ENCODE measurements at places on chromosomes 6 and 20. TPM values are rescaled to one million over a fixed set of nuclear protein-coding genes. Genes with fewer than 3 reads are reported as not detected.

The AKAP7 gene
- 14.9 TPM for polyA plus RNA-seq

The KHDC1L gene
- 0.69 TPM for polyA plus RNA-seq

The SAMD5 gene
- 14.9 TPM for polyA plus RNA-seq

The TGM3 gene
- polyA plus RNA-seq, result 0.86 TPM

The STX11 gene
- 1.0 TPM for polyA plus RNA-seq

The ZNF335 gene
- polyA plus RNA-seq, result 10.2 TPM

The POU5F1 gene
- 1.2 TPM for polyA plus RNA-seq

The PLG gene
- polyA plus RNA-seq, result 15.5 TPM

The FBXO5 gene
- 32.6 TPM for polyA plus RNA-seq

The THBS2 gene
- 11.9 TPM for polyA plus RNA-seq

The LTA gene
- polyA plus RNA-seq, result 0.13 TPM

The PKIB gene
- polyA plus RNA-seq, result 2.0 TPM

The BCL2L1 gene
- polyA plus RNA-seq, result 81.4 TPM

- no peak for DNase-seq
Measured at GRCh38 chr6:144252259-144252658, 32.9 kb upstream of the UTRN start.

GRCh38 chr20:2873747-2874041, 413 bp downstream of the PTPRA start:
- no peak for DNase-seq

- no peak for DNase-seq
Measured at GRCh38 chr6:30156262-30156599, 4.8 kb downstream of the TRIM10 start.

- no peak for DNase-seq
Measured at GRCh38 chr20:4415281-4415680, 306.4 kb upstream of the PRND start.

GRCh38 chr20:42741906-42742305, 447.8 kb downstream of the PTPRT start:
- DNase-seq, result no peak

DNA sequence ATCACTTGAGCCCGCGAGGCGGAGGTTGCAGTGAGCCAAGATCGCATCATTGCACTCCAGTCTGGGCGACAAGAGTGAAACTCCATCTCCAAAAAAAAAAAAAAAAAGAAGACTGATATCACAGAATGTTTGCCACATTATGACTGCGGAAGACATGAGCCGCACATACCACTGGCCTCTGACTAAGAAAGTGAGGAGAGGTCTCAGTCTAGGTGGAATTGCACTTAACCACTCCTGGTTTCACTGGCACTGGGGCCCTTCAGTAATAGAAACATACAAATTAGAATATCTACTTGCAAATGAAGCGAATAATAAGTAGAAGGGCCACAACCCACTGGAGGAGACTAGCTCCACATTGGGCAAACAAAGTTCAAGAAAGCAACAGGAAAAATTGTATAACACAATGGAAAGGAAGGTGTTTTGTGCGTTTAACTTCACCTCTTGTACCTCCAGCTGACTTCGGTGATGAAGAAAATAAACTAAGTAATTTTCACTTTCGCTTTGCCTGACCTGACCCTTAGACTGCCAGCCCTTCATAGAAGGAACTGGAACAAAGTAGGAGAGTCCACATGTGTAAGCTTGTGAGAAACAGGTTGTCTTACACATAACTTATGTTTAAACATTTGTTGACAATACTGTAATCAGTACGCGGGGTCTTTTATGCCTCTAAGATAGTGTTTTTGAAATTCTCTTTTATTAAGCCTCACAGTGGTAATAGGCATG, 147.5 kb upstream of the TSHZ2 start:
- no peak for DNase-seq

- DNase-seq, result peak; percentile 29
Measured at GRCh38 chr20:9068233-9068801, 570 bp upstream of the PLCB4 start.

- DNase-seq, result no peak
Measured at GRCh38 chr20:41140226-41141133, 3.1 kb downstream of the PLCG1 start.

DNA sequence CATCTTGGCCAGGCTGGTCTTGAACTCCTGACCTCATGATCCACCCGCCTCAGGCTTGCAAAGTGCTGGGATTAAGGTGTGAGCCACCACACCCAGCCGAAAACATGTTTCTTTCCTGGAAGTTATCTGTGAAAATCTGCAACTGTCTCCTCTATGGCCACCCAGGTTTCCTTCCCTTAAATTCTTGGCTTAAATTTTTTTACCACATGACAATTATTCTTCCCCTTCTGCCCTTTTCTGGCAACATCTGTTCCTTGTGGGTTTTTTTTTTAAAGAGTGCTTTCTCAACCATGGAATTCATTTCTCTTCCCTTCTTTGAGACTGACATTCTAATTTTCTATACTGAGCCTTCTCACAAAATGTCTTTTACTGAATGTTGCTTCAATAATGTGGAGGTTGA, 59.6 kb downstream of the DOK5 start:
- no peak for DNase-seq

DNA sequence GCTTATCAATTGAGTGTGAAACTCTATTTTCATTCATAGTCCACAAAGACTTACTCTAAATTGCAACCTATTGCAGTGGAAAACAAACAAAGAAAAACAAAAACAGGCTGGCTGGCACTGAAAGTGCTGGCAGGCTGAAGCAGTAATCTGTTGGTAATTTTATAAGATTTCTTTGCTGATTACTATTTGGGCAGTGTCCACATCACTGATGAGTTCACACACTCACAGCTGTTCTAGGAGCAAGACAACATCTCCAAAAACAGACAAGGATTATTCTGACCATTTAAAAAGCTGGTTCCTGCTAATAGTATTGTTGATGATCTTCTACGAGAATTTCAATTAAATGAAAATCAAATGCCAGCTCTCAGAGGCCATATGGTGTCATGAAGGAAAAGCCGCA, 26.9 kb downstream of the MARCKS start:
- no peak for DNase-seq

GRCh38 chr20:33828967-33829560, 17.9 kb downstream of the CHMP4B start:
- no peak for DNase-seq

- DNase-seq, result no peak
Measured at GRCh38 chr6:51398793-51399192, 580.1 kb downstream of the TFAP2B start.

GRCh38 chr20:53412577-53413185, 181.0 kb downstream of the ZNF217 start:
- no peak for DNase-seq

- DNase-seq, result no peak
Measured at GRCh38 chr20:35669681-35670080, 5.0 kb upstream of the CPNE1 start.

DNA sequence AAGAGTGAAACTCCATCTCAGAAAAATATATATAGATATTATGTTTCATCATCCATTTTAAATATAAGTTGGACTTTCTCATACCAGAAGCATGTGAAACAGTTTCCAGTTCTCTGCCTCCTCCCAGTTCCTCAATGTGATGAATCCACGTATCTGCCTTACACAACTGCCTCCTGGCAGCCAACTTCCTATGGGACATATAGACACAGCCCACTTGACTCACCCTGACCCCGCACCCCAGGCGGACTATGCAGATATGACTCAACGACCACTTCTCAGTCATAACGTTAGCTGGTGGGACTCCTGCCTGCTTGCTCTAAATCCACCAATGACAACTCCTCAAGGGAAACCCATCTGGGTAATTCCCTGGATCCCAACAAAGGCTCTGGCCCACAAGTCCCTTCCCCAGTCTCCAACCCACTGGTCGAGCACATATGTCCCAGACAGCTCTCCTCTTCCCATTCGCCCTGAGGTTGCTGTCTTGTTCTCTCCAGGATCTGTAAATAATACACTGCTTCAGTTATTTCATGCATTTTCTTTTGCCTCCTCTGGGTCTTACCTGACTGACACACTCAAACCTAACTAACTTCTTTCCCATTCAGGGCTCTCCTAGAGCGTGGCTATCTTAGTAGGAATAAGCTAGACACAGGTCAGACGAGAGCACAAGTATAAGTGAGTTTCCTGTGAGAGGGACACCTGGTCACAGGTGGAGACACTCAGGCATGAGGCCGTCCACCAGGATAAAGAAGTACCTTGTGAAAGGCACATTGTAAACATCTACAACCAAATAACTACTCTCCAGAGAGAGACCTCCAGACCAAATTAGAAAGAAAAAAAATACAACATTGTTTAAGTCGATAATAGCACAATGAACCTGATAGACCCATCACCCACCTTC, 548.5 kb downstream of the CD83 start:
- DNase-seq, result no peak

- no peak for DNase-seq
Measured at GRCh38 chr6:139423037-139423703, 48.7 kb upstream of the CITED2 start.

DNA sequence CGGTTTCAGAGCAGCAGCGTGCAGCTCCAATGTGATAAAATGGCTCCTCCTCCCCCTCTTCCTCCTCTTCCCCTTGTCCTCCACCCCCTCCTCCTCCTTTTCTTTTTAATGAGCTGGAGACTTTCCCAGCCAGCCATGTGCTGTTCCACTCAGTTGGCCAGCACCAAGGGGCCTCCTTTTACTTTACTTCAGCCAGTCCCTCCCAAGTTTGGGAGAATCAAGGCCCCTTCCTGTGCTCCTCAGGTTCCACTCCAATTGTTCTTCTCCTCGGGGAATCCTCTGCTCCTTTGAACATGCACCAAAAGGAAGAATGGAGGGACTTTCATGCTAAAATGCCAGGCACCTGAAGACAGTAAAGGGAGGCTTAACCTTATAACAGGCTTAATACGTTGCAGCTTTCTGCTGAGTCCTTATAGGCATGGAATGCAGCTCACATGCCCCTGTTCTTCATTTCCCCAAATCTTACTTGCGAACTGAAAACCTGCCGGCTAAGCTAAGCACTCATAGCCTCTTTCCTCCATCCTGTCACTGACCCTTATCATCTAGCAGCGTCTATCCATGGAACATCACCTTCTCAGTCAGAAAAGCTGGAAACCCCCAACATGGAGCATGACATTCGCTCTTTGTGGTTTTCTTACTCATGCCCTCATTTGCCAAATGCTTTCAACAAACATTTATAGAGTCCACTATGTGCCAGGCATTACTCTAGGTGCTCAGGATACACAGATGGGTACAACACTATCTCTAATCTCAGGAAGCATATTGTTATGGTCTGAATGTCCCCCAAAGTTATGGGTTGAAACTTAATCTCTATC, 170.6 kb downstream of the PHACTR1 start:
- no peak for DNase-seq

GRCh38 chr20:38303908-38304379, at the start of gene BPI:
Gene BPI, plus strand, starts transcription at chr20:38304156. Its CDS starts 68 bp downstream, at chr20:38304224.
- DNase-seq, result no peak

DNA sequence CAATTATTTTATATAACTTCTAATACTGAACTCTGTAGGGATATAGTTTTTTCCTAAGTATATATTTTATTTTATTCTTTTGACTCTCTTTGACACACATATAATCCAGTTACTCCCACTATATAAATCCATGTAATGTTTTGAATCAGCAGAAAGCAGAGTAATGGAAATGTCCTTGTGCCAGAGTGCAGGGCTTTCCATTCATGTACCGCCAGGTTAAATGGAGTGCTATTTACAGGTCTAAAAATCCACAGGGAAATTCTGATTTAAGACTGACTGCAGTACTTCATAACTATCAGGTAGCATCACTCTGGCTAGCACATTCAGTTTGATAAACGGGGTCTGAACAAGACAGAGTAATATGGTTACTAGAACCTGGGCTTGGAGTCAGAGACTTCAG, 626.8 kb downstream of the COL12A1 start:
- DNase-seq, result no peak

- no peak for DNase-seq
Measured at GRCh38 chr6:45438151-45438550, 60.4 kb upstream of the SUPT3H start.

- DNase-seq, result no peak
Measured at GRCh38 chr20:25013478-25014380, 21.2 kb upstream of the APMAP start.
